ENCODE measurements at places on chromosomes 16 and 17.
A peak's percentile ranks its signal among the peaks of the same experiment; 100 is the strongest.

DNA sequence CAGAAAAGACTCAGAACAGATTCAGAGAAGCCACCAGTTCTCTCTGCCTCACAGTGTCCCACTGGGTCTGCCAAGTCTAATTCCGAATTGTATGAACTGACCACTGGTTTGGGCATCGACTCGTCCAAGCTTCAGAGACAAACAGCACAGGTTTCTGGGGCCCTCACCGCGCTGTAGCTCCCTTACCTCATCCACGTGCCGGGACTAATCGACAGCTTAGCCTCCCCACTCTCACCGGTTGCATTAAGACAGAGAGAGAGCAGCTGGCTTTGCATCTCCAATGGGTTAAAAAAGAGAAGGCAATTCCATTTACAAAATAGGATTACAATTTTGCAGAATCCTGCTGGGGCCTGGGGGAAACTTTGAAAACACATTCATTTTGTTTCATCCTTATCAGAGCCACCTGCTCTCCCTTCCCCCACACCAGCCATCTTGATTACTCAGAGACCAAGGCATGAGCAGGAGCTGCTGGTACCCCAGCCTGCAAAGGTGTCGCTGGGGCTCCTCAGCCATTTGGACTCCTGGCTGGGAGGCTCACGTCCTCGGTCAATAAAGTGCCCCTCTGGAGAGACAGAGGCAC, 95.3 kb upstream of the RPL38 start:
- DNase-seq = no peak

GRCh38 chr16:67229906-67230808, 3.2 kb downstream of the TMEM208 start:
- DNase-seq = no peak

DNA sequence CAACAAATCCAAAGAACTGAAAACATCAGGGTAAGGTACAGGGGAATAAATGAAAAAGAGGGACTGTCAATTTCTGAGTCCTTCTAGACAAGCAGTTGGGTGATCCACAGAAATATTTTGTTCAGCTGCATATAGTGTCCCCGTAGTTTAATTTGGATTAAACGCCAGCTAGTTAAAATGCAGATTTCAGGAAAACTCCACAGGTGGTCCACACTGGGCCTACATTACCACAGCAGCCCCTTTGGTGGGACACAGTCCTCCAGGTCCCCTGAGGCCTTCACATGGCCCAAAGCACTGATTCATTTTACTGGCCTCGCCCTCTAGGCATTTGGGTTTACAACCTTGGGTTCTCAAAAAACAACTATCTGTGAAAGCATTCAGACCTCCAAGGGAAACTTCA, 4.6 kb downstream of the ARHGAP17 start:
- no peak for DNase-seq

DNA sequence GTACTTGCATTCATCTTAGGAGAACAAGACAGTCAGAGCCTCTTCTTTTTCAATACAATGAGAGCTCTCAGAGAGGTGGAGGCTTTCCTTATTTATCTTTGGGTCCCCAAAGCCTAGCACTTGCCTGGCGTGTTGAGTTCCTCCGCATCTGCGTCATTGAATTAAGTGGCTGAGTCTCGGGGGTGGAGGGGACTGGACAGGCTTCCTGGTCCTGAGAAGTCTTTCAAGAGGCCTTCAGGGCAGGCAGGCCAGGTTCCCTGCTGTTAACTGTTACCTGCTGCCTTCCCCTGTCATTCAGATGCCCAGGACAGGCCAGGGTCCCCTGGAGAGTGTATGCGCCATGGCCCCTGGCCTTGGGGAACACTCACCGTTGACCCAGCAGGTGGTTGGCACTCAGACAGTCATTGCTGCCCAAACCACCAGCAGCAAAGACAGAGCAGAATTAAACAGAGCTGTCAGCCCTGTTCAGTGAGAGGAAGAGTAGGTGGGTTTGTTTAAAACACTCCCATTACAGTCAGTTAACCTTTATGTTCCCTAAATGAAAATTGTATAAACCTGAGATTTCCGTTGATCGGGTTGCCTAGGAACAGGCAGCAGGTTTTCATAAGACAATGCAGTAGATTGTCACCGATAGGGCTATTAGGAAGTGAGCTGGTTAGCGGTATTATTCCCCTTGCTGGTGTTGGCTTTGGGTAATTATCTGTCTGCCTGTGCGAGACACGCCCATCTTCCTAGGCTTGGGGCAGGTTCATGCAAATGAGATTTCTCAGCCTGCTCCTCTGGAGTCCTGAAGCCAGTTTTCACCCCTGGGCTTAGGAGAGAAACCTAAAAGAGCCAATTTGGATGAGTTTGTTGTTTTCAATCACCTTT, 132.7 kb downstream of the CCDC182 start:
- DNase-seq = peak; percentile 76

GRCh38 chr17:73228748-73229236, 32.9 kb downstream of the CPSF4L start:
- peak; percentile 37 for DNase-seq

DNA sequence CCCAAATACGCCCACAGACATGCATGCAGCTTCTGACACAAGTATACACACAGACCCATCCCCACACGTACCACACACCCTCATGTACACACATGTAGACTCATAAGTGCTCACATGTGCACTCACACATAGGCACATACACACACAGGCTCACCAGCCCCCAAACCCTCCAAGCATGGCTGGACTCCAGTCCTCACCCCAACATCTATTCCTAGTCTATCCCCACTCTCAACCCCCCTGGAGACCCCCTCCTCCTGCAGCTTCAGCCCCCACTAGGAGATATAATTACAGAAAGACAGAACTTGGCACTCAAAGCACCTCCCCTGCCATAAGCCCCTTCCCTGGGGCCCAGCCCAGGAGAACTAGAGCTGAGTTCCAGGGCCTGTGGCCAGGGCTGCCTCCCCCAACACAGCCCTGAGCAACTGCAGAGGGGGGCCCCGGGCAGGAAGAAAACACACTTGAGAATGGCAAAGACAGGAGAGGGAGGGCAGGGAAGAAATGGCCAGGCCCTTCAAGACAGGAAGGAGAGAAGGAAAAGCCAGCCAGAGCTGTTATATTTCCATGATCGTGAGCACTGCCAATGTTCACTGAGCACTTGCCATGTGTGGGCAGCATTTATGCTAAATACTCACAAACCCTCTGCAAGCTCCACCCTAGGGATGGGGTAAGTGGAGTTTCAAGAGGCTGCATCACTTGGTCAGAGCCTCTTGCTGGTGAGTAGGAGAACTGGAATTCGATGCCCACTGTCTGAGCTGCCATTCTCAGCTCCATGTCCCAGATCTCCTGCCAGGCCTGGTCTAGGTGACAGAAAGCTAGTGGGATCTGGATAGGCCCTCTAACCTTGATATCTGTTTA, 224.5 kb downstream of the ZNF423 start:
- DNase-seq = no peak

GRCh38 chr16:87448866-87449265, 44.0 kb downstream of the ZCCHC14 start:
- no peak for DNase-seq

DNA sequence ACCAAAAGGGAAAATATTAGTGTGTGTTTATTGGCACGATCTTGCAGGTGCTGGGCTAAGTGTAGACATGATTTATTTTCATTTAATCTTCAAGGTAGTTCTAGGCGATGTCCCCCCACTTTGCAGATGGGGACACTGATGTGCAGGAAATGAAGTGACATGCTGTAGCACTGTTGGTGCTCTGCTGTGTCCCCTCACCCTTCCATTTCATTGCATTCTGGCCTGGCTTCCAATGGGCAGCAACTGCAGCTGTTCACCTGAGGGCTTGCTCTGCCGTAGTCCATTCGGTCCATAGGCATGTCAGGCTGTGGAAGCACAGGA, 123.9 kb downstream of the PRKCB start:
- no peak for DNase-seq

GRCh38 chr16:8963010-8963820, 491 bp downstream of the USP7 start:
- DNase-seq = no peak

DNA sequence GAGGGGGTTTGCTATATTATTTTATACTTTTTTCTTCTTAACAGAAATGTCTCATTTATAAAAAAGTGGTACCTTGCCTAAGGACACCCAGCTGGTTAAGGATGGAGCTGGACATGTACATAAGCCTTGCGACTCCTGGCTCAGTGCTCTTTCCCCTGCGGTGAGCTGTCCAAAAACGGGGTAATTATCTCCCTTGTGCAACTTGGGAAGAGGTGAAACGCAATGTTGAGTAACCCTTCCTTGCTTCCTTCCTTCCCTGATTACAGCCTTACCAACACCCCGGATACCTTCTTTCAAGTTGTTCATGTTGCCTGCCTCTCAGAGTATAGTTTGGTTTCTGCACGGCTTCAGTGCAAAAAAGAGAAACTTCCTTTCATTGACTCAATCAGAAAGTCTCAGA, 94.1 kb upstream of the XYLT1 start:
- DNase-seq = no peak
